Stromal cell of bone marrow (primary cell): ENCODE measurements at places on chromosomes 3 and 15.
A peak's percentile ranks its signal among the peaks of the same experiment; 100 is the strongest.

DNA sequence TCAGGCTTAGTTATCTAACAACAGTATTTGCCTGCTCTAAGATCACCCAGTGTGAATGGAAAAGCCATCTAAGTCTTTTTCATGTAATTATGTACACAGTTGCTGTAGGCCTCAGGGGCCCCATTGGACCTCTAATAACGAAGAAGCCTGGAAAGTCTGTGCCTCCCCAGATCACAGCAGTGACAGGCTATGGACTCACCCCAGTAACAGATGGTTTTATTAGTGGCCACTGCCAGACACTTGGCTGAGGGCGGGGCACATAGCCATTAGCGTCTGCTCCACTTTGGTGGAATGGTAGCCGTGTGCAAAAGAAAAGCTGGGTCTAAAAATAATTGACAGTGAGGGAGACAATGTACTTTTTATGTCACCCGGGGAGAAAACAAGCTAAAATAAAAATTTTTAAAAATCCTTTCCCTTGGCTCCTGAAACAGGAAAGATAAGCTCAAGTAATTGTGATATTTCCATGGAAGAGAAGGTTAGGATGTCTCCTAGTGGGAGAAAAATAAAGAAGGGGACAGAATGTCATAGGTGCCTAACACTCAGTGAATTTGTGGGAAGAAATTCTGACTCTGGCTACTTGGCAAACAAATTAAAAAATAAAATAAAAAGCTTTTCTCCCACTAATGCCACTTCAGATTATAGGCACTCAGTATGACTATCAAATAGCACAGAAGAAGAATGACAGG lies 44.3 kb upstream of the ZNF385D start:
- DNase-seq: no peak

- no peak for DNase-seq
Measured at GRCh38 chr3:58065700-58066167, 57.5 kb downstream of the FLNB start.

DNA sequence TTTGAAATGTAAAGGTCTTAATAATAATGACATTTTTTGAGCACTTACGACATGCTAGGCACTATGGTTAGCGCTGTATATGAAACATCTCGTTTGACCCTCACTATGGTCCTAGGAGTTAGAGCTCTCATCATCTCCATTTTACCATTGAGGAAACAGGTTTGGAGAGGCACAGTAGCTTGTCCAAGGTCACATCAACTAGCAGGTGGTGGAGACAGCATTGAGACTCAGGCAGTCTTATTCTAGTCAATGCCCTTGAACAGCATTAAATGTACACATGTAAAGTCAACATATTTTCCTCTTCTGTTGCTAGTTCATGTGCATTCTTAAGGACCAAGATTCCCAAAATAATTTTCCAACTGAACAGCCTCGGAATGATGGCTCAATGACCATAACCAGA lies 4.8 kb downstream of the ARHGEF3 start:
- no peak for DNase-seq

- no peak for DNase-seq
Measured at GRCh38 chr3:42094691-42095391, 3.7 kb downstream of the TRAK1 start.

- no peak for DNase-seq
Measured at GRCh38 chr3:4119119-4119518, 184.1 kb upstream of the SETMAR start.

DNA sequence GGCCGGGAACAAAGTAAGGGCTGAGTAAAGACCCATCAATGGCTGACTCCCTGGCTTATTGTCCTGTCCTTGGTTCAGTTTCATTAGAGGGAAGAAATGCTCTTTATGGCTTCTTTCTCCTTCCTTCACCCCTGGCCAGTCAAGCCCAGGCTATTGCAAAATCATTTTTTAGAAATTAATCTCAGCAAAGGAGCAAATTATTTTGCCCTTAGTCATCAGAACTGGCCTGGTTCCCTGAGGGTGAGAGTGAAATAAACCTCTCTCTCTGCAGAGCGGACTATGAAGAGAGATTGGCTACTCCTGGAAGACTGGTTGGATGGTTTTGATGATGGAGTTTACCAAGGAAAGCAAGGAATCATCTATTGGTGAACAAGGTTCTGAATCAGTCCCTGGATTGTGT lies 52.7 kb upstream of the OXTR start:
- peak; percentile 23 for DNase-seq
